Erythroblast (primary cell): ENCODE measurements at places on chromosomes 2 and 18.

DNA sequence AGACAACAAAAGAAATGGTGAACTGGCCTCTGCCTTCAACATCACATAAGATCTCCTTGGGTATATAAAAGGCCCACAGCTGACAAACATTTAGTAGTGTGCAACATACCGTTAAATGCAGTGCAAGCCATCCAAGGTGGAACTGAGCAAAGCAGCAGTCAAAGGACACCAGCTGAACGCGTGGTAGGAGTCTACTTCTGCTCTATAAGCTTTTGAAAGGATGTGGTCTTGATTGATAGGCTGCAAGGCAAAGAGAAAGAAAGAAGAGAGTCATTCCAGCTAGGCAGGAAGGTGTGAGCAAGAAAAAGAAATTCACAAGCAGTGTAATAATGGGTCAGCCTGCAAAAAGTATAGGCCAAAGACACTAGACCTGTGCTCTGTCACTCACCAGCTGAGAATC is 356.3 kb downstream of the SATB2 start:
- DNase-seq = no peak

GRCh38 chr2:177348733-177349693 is 43.6 kb upstream of the AGPS start:
- no peak for DNase-seq

DNA sequence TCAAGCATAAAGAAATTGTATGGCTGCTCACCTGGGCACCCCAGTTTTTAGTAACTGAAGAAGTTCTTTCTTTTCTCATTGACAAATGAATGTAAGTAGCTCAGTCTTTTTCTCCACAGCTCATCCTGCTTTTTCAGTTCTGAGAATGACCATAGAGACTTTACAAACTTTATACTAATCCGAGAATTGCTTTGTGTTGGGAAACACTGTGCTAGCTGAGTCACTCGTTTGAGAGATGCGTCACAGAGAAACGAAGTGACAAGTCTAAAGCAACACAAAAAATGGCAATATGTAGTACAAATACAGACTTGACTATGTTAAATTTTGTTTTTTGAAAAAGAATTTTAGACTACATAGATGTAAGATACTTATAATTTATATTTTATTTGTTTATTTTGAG is 9.0 kb downstream of the LRRTM4 start:
- DNase-seq = no peak

- DNase-seq = no peak
Observed at GRCh38 chr2:176891857-176892256, 320.7 kb upstream of the HNRNPA3 start.

DNA sequence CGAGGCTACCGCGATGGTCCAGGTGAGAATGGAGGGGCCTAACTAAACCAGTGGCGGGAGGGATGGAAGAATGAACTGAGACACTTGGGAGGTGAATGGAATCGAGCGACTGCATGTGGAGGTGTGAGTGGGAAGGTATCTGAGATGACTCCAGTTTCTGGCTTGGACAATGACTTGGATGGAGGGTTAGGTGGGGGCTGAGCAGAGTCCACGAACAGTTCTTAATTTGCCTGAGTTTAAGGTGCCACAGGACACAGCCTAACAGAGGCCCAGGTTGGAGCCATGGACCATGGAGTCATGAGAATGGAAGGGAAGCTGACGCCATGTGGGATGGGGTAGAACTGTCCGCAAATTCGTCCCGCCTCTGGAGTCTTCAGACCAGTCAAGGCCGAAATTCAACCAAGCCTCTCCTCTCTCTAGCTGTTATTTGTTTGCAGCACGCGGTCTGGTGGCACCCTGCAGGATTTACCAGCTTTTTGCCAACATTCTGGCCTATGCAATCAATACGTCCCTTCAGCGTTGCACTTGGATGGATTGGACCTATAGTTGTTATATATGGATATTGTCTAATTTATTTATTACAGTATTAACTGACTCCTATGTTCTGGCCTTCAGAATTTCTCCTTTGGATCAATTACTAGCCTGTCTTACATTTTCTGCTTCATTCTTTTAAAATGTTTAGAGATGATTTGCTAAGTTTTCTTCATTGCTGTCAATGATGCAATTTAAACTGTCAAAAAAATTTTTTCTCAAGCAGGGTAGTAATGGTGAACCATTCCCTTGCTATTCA is 940 bp upstream of the BOLA3 start:
- peak; percentile 39 for DNase-seq

GRCh38 chr2:37653805-37654378 is 17.6 kb downstream of the CDC42EP3 start:
- DNase-seq = no peak

DNA sequence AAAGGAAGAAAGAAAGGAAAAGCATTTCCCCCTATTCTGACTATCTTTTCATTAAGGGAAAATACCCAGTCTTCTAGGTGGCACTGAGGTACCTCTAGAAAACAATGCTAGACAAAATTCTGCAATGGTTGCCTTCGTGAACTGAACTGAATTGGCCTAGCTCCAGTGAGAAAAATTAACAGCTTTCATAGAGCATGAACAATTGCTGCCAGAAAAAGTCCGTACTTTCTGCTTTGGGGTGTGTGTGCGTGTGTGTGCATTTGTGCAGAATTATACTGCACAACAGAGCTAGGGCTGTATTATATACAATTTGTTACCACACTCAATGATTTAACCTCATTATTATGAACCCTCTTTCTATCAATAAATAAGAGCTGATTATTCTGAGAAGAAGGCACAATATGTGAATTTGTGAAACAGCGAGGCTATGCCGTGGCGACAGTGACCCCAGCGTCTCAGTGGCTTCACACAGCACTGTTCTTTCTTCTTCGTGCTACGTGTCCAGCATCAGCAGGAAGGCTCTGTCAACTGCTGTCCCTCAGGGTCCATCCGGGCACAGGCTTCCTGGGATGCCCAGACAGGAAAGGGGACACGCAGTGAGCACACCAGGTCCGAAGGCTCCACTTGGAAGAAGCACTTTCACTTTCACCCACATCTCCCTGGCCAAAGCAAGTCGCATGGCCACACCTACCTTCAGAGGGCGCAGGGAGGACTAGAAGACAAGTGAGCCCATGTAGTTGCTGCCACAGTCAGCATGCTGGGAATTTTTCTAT is 47.5 kb downstream of the PTGR3 start:
- DNase-seq = peak; percentile 45
